ENCODE measurements at places on chromosomes 2 and 18.

- no peak for DNase-seq
Observed at GRCh38 chr2:102142829-102143449, 393 bp downstream of the IL1R1 start.

- DNase-seq, result no peak
Observed at GRCh38 chr2:132909427-132909826, 239.4 kb upstream of the LYPD1 start.

GRCh38 chr2:234081970-234082822, 31.7 kb downstream of the SPP2 start:
- DNase-seq, result no peak

DNA sequence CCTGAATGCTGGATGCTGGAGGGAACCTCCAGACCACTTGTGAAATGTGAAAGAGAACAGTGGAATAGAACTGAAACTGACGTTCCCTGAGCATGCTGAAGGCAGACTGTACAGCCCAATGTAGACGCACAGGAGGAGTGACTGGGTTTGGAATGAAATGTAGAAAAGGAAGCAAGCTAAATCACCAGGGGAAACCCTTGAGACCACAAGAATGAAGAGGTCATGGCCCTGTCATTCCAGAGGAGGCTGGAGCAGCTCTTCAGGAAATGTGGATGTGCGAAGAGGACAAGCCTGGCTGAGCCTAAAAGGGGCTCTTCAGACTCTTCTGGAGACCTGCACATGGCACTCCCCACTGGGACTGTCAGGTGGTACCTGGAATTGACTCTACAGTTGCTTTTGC, 118.5 kb upstream of the ALPP start:
- no peak for DNase-seq

DNA sequence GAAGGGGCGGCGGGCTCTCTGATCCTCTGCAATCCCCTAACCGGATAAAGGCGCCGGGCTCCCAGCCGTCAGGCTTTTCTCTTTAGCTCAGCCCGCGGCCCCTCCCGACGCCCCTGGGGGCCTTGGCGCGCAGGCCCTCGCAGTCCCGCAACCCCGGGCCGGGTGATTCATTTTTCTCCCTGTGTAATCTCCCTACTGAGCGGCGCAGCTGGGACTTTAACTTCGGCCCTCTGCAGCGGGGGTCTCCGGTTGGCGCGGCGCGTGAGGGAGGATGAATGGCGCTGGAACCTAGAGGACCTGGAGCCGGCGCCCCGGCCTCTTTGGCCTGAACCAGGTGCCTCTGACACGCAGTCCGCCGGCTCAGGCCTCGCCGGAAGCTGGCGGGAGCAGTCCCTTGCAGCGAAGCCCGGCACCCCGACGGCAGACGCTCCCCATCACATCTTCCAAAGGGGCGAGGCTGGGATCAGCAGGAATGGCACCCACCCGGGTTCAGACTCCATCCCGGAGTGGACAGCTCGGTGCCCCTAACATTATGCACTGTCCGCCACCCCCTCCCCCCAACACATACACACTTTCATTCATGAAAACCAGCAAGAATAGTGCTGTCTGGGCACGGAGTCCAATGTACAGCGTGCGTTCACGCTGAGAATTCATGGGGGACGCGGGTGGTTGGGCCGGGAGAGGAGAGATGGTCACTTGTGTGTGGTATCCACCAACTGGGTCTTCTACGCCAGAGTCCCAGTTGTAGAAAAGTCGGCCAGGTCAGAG, 1.2 kb downstream of the CNGA3 start:
- DNase-seq, result no peak

GRCh38 chr2:237818066-237818473, 19.5 kb downstream of the RBM44 start:
- no peak for DNase-seq

DNA sequence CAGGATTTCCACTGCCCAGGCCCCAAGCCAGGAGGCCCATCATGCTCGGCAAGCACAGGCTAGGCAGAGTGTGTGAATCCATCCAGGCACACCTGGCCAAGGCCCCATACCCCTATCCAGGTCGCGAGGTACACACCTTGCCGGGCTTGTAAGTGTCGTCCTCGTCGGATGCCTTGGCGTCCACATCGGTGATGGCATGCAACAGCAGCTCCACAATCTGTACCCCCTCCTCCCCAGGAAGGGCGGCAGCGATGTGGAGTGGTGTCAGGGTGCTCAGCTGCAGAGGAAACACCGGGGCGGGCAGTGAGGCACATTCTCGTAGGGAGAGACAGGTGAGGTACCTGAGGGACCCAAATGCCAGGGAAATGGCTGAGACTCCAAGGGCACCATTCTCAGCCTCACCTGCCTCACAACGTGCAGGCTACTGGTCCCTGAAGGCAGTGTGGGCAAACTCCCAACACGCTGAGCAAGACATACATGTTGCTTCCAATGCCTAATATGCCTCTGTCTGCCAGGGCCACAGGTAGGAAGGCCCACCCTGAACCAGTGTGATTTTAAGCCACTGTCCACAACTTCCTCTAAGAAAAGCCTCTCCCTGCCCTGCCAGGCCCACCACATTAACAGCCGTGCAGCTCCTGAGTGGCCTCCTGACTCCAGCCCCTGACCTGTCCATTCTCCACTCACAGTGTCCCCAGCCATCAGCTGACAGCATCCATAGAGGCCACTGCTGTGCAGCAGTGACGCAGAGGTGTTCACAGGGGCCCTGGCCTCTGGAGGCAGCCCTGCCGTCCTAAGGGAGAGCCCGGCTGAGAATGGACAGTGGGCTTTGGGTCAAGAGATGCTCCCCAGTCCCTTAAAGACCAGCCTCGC, 44.9 kb downstream of the ANKMY1 start:
- DNase-seq, result no peak

DNA sequence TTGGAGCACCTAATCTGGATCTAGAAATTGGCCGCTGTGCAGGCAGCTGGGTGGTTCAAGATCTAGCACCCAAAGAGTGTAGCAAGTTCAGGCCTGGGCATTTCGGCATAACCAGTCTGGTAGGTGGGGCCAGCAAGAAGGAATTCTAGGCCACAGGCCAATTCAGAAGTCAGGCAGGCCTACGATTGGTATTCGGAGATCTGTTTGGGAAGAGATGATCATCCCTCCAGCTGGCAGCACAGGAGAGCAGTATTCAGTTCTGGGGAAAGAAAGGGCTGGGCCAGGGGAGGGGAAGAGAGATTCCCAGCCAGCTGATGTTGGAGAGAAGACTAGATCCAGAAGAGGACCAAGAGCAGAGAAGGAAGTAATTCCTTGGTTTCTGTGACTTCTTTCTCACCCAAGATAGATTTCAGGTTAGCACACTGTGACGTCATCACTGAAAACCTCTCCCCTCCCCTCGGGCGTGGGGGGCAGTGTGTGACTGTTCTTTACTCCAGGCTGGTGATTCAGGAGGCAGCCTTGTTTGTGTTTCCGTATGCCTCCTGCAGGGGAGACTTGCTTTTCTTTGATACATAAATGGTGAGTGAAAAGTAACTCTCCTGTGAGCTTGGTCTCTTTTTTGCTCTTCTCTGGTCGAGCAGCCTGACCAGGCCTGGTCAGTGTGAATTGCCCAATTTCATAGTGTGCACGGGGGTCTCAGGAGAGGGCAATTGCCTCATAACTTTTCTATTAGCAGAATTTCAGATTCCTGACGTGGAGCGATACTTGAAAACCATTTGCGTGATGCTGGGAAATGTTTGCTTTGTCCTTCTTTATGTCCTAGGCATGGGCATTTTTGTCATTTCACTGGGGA, 61.1 kb downstream of the MEIS1 start:
- DNase-seq, result no peak

- no peak for DNase-seq
Observed at GRCh38 chr2:100923461-100924060, 78.5 kb upstream of the RPL31 start.

DNA sequence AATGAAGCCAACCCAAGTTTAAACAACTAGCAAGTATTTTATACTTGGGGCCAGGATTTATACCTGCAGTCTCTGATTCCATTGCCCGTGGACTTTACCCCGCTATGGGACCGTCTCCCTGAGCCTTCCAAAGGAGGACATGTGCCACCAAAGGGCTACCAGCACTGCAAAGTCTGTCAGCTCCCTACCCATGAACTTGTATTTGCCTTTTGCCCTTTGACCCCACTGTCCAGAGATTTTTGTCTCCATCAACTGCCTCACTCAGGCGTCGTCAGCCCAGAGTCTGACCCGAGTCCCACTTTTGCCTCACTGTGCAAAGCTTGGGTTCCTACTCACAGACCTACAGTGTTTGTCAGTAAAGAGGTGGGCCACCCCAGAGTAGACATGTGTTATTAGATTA, 40.6 kb downstream of the B3GNT2 start:
- DNase-seq, result no peak

- DNase-seq, result no peak
Observed at GRCh38 chr18:7341581-7342337, 110.9 kb downstream of the LRRC30 start.

DNA sequence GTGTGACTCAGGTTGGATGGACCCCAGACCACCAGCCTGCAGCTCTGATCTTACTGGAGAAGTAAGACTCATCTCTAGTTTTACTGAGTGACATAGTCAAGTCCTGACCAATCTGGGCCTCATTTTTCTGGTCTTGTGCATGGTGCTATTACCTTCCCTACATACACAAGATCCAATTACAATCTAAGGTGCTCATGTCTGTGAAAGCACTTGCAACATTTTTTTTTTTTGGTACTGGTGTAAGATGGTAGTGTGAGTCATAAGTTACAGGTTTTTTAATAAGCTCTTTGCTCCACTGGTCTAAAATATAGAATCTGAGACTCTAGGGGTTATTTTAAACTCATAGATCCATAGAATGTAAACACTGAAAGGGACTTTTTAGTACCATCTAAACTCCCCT, 117.3 kb upstream of the EFEMP1 start:
- DNase-seq, result no peak

DNA sequence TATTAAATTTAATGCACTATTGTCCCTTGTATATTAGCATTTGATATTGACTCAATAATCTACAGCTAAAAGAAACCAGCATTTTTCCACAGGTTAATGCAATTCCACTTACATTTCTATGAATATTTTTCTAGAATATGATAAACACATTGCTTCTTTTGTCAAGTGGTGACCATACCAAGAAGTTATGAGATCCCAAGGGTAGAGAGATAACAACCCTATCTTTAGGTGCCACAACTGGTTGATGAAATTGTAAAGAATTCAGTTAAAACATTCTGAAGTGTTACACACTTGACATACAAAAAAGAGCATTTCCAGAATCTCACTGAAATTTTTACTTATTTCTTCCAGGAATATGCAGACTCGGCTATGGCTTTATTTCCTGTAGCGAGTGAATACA, 56.0 kb downstream of the ABCG8 start:
- DNase-seq, result no peak

GRCh38 chr2:189698020-189698887, 23.8 kb downstream of the ANKAR start:
- no peak for DNase-seq

DNA sequence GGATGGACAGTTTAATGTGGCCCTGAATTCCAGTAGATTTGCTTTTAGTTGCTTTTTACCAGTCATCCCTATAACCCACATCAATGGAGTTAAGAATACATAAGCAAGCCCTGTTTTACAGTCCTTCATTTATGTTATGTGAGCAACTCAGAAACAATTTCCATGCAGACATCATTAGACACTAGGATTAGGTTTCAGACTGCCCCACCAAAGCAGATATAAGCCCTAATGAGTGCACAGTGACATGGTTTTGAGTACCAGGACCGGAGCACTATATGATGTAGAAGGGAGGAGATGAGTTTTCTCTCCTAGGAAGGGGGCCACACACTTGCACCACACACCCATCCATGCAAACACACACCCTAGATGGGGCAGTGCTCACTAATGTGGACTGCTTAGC, 15.5 kb downstream of the KCNS3 start:
- DNase-seq, result no peak

- no peak for DNase-seq
Observed at GRCh38 chr2:28577791-28578680, 82.2 kb downstream of the PLB1 start.

GRCh38 chr2:84894758-84895520, 10.5 kb upstream of the TMSB10 start:
- no peak for DNase-seq

DNA sequence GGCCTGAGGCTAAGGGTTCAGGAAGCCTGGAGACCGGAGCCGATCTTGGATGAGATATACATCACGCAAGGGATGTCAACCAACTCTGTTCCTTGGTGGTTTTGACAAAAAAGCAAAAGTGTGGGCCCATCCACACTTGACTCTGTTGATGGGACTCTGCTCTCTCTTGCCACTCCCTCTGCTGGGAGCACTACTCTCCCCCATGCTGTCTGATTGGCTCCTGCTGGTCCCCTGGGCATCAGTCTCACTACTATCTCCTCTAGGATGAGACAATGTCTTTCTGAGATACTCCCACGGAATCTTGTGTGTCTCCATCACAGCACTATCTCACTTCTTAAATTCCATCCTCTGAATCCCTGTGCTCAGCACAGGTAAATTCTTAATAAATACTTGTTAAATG, 56.8 kb upstream of the DNMT3A start:
- no peak for DNase-seq

DNA sequence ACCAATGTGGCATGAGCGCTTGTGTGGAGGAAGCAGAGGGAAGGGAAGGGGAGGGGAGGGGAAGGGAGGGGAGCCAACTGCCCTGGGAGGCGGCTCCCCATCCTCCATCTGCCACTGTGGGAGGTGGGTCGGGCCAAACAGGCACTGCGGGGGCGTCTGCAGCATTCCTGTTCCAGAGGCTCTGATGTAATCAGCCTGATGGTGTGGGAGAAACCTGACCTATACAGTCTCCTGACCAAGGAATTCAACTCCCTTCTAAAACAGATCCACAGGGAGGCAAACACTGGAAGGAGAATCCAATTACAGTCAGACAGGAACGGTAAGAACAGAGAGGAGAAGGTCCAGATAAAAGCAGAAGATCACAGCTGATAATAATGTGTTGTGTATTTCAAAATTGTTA, 88.8 kb downstream of the CD8B2 start:
- DNase-seq, result no peak

DNA sequence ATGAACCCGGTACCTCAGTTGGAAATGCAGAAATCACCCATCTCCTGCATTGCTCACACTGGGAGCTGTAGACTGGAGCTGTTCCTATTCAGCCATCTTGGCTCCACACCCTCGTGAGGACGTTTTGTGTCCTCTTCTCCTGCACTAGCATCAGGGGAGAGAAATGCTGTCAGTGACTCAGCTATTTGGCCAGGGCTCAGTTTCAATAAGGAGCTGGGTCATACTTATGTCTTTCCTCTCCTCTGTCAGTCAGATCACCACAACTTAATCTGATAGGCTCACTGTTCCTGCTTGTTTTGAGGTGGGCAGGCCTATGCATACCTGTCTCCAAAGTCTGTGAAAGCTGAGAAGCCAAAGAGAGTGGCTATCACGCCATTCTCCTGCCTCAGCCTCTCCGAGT, 921.2 kb downstream of the DCC start:
- DNase-seq, result no peak

- DNase-seq, result no peak
Observed at GRCh38 chr18:78979730-78980278, at the start of gene SALL3. Gene SALL3 (plus strand): TSS chr18:78979818. CDS start chr18:78980275, 457 bp downstream.

- DNase-seq, result no peak
Observed at GRCh38 chr2:239819974-239820555, 205.1 kb downstream of the NDUFA10 start.

GRCh38 chr2:238884122-238884811, 36.4 kb downstream of the TWIST2 start:
- DNase-seq, result no peak
